GM12878 (cell line): ENCODE measurements at places on chromosomes 6 and 20. TPM values are rescaled to one million over a fixed set of nuclear protein-coding genes. Genes with fewer than 3 reads are reported as not detected.

Gene SLC2A10
- total RNA-seq = not detected in 2 replicates

Gene SMIM28
- total RNA-seq = not detected in 2 replicates

- DNase-seq = no peak
- H3K4me3 ChIP-seq = no peak overlapping the region
- H3K36me3 ChIP-seq = no peaks in the 10 kb centered on the region
- no peaks in the 10 kb centered on the region for H3K4me1 ChIP-seq
- peaks cover 4% of the 10 kb centered on the region; the same call in 1 of the 2 replicates for H3K27me3 ChIP-seq
These were observed 8.1 kb upstream of the ZBP1 start for GRCh38 chr20:57628047-57628961.

- H3K27ac ChIP-seq = peak overlapping the region; percentile 53; the same call in 1 of the 2 replicates
- no peak for DNase-seq
- peaks cover 68% of the 10 kb centered on the region for H3K4me1 ChIP-seq
- no peaks in the 10 kb centered on the region for H3K36me3 ChIP-seq
- no peaks in the 10 kb centered on the region for H3K27me3 ChIP-seq
These were observed 36.6 kb upstream of the DUSP22 start for GRCh38 chr6:255751-256083.

DNA sequence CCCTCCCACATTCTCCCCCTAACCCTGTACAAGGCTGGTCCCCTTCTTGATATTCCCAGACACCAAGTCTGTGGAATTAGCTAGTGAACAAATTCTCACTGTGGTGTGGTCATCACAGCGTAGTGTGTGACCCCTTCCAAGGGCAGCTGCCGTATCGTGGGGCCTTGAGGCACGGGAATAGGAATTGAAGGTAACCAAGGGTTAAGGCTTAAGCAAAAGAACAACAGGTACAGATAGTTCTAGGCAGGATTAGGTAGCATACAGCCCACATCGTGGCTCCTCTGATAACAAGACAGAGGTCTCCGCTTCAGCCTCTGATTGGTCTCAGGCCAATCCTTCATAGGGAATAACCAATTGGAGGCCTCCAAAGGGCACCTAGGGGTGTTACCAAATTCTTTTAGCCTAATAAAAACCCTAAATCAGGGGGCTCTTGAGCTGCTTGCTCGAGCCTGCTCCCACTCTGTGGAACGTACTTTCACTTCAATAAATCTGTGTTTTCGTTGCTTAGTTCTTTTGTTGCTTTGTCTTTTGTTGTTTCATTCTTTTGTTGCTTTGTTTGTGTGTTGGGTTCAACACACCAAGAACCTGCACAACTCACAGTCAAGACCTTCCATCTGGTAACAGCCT lies 64.7 kb downstream of the GPR6 start:
- no peaks in the 10 kb centered on the region for H3K36me3 ChIP-seq
- H3K4me1 ChIP-seq = peaks cover 3% of the 10 kb centered on the region
- no peak overlapping the region for H3K27ac ChIP-seq
- no peak for DNase-seq
- H3K27me3 ChIP-seq = no peaks in the 10 kb centered on the region
- no peak overlapping the region for H3K4me3 ChIP-seq

GRCh38 chr6:153662982-153663381 lies 376.1 kb upstream of the OPRM1 start:
- no peaks in the 10 kb centered on the region for H3K27me3 ChIP-seq
- H3K4me3 ChIP-seq = no peak overlapping the region
- no peaks in the 10 kb centered on the region for H3K36me3 ChIP-seq
- no peak for DNase-seq

- H3K36me3 ChIP-seq = no peaks in the 10 kb centered on the region
- peak overlapping the region; percentile 71 for H3K4me3 ChIP-seq
- H3K27ac ChIP-seq = no peak overlapping the region
These were observed 11.6 kb upstream of the NQO2 start for GRCh38 chr6:2988094-2988425.
